HT1080 (cell line): ENCODE measurements at places on chromosomes 3 and 15.

DNA sequence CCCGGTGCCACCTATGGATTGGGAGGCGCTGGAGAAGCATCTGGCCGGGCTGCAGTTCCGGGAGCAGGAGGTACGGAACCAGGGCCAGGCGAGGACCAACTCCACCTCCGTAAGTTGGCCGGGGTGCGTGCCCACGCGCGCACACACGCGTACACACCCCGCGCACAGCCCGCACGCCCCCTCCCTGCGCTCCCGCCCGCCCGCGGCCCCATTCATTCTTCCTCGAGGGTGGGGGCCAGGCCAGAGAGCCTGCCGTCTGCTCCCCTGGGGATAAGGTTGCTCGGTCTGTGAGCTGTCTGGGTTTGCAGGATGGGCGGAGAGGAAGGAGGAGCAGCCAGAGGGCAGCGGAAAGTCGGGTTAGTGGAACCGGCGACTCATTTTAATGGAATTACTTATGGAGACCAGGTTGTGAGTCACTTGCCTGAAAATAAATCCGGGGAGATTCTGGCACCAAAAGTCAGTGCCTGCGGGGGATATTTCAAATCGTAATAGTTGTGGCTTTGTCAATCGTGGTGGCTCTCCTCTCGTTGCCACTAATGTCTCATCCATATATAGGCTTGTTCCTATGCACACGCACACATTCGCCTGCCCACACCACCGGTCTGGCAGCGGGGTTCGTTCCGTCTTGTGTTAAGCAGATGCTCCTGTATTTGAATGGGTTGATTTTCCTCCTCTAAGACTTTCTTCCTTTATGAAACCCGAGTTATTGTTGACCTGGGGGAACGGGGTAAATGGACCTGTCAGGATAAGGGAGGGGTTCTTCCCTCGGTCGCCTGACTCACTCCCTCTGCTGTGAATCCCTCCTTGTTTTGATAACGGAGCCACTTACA is 223.4 kb upstream of the IL12A start:
- peak; percentile 100 for DNase-seq

GRCh38 chr3:134713671-134714070 is 62.8 kb upstream of the KY start:
- no peak for DNase-seq

- DNase-seq: no peak
Observed at GRCh38 chr15:62244762-62245161, 79.7 kb upstream of the C2CD4B start.

- DNase-seq: peak; percentile 31
Observed at GRCh38 chr3:101340591-101340990, 20.2 kb upstream of the IMPG2 start.

DNA sequence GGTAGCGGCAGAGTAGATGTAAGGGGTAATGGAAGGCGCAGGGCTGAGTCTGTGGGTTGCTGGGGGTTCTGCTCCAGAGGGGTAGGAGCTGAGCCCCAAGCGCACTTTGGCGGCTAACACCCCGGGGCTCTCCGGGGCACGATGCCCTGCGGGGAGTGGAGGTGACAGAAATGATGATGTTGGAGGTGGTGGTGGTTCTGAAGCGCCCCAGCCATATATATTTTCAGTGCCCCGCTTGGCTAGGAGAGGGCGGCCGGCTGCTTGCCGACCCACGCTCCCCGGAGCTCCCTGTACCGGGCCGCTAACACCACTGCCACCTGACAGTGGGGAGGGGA is 9.7 kb downstream of the ZIC4 start:
- no peak for DNase-seq

DNA sequence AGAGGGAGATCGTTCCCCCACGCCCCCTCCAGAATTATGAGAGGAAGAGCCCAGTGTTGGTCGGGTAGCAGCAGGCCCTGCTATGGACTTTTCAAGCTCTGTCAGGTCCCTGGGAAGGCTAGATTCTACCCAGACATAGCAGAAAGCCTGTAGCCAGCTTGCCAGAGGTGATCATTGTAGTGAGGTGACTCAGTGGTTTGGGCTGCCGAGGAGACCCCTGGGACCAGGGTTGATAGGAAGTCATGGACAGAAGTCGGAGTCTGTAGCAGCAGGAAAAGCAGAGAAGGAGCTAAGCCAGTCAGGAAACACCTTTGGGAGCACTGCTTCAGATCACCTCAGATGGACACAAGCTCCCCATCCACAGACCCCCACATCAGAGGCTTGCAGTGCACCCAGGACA is 67.7 kb downstream of the CCNL1 start:
- no peak for DNase-seq

- no peak for DNase-seq
Observed at GRCh38 chr15:40283615-40284300, 894 bp upstream of the ANKRD63 start.

- peak; percentile 69 for DNase-seq
Observed at GRCh38 chr3:51799879-51800749, 21.1 kb upstream of the IQCF6 start.

GRCh38 chr3:45120359-45121158 is 25.6 kb downstream of the CDCP1 start:
- DNase-seq: peak; percentile 81

DNA sequence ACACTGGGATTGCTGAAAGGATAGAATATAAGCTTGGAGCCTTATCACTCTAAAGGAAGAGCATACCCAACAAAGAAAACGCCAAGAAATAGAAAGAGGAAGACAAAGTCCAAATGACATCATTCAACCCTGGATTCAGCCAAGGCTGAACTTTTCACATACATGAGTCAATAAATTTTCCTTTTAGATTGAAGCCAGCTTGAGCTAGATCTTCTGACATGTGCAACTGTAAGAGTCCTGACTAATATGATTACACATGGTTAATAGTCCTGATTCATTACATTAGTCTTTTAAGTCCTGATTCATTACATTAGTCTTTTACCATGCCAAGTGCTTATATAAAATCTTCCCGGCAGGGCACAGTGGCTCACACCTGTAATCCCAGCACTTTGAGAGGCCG is 13.6 kb upstream of the DENND6A start:
- peak; percentile 88 for DNase-seq

- peak; percentile 62 for DNase-seq
Observed at GRCh38 chr3:185702262-185703225, 116.4 kb downstream of the SENP2 start.

DNA sequence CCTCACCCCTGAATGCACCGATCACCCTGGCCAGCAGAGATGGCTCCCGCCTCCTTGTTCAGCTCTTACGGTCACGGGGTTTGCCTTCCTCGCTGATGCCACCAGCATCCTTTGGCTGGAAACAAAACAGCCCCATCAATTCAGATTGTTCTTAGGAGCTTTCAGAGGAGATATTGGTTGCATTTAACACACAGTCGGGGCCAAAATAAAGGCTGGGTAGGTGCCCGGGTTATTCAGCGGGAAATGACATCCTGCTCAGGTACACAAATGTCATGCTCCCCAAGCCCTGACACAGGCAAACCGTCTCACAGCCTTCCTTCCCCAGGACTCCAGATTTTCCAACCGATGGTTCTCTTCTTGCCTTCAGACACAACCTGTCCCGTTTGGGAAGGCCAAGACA is 62.4 kb upstream of the MEF2A start:
- no peak for DNase-seq

DNA sequence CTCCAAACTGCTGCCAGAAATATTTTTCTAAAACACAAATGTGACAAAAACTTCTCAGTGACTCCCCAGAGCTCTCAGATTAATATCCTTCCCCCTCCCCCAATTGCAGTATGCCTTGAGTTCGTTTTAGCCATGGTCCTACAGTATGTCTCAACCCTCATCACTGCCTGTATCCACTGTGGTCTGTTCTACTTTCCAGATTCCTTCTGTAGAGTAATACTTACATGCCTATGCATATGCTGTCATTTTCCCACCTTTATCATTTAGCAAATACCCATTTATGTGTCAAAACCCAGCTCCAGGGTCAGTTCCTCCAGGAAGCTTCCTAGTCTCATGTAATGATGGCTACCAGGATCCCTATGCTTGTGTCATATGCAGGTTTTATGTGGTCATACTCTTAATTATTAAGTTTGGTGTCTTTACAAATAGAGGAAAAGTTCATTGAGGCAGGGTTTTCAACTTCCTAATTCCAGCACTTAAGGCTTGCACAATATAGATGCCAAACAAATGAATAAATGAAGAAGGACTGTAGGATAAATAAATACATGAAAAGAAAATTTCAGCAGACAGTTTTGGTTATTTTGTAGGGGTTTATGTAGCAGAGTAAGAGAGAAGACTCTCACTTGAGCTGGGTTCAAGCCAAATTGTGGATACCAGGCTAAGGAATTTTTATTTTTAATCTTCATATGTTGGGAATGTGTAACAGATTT is 170.8 kb downstream of the ALCAM start:
- DNase-seq: no peak

GRCh38 chr3:126926684-126927400 is 56.1 kb upstream of the PLXNA1 start:
- peak; percentile 96 for DNase-seq
